ENCODE measurements at places on chromosomes 12 and 14.
A peak's percentile ranks its signal among the peaks of the same experiment; 100 is the strongest.

GRCh38 chr14:74792249-74793039 lies 29.3 kb downstream of the YLPM1 start:
- no peak for DNase-seq

GRCh38 chr12:104411826-104412641 lies 44.7 kb upstream of the CHST11 start:
- DNase-seq = peak; percentile 87

DNA sequence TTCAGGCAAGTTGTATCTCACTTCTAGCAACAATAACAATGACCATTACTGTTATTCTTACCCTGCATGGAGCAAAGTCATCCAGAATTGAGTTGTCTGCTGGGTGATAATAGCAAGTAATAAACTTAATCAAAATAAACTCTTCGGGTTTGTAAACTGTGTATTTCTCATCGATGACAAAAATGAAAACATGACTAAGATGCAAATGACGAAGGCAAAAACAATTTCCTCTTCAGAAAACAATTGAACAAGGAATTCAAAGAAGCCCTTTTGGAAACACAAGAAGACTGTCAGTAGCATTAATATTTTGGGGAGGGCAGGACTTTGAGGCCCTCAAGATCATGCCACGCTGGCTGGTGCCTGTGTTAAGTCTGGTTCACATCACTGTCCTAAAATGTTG lies 232.0 kb downstream of the BTG1 start:
- DNase-seq = no peak

- DNase-seq = no peak
Measured at GRCh38 chr14:75736845-75737485, 75.9 kb downstream of the TTLL5 start.

GRCh38 chr14:106787626-106788025 lies 1261.2 kb downstream of the TMEM121 start:
- DNase-seq = no peak

DNA sequence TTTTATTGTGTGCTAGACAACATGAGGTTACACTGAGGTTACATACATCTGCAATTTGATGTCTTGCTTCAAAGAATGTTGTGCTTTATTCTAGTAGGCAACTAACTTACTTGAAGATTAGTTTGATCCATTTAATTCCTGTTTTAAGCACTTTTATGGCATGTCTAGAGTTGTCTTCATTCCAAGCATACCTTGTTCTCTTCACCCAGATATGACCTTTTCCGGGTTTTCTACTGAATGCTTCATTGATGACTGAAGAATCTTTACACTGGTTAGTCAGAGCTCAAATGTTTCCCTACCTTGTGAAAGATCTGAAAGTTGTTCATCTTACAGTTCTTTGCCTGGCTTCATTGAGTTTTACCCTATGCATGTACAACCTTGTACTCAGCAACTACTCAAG lies 274.0 kb upstream of the KITLG start:
- DNase-seq = peak; percentile 74

- DNase-seq = no peak
Measured at GRCh38 chr14:75299059-75299458, 20.4 kb downstream of the FOS start.
